ENCODE measurements at places on chromosomes 1 and 21.
A peak's percentile ranks its signal among the peaks of the same experiment; 100 is the strongest.

DNA sequence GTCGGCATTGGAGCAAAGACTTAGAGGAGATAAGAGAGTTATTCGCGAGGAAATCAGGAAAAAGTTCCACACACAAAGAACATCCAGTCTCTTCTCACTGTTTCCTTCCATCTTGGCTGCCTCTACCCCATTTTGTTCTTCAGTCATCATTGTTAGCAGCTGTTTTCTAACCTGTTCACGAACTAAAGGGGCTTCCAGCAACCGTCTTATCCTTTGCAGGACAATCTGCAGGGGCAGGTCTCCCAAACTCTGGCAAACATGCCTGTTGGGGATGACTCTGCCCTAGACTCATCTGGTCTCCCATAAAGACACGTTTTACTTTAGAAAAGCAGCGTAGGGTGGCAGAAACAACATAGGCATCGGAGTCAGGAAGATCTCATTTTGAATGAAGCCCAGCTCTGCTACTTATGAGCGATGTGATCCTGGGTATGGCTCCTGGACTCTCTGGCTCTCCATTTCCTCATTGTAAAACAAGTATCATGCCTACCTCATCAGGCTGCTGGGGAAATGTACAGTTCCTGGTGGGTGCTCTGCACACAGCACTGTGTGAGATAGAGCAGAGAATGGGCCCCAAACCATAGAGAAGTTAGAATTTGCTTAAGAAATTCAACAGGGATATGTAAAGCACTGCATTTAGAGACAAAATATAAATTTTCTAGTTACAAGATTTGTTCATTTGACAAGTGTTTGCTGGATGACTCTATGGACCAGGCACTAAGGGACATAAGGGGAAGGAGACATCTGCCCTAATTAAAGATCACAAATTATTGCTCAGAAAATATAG lies 59.7 kb downstream of the MEF2D start:
- no peak for DNase-seq

GRCh38 chr1:45952072-45952471 lies 148.7 kb downstream of the MAST2 start:
- DNase-seq: no peak

GRCh38 chr1:51926171-51926812 lies 47.8 kb upstream of the NRDC start:
- DNase-seq: peak; percentile 39

- no peak for DNase-seq
Measured at GRCh38 chr1:27536767-27537166, 46.8 kb upstream of the WASF2 start.

DNA sequence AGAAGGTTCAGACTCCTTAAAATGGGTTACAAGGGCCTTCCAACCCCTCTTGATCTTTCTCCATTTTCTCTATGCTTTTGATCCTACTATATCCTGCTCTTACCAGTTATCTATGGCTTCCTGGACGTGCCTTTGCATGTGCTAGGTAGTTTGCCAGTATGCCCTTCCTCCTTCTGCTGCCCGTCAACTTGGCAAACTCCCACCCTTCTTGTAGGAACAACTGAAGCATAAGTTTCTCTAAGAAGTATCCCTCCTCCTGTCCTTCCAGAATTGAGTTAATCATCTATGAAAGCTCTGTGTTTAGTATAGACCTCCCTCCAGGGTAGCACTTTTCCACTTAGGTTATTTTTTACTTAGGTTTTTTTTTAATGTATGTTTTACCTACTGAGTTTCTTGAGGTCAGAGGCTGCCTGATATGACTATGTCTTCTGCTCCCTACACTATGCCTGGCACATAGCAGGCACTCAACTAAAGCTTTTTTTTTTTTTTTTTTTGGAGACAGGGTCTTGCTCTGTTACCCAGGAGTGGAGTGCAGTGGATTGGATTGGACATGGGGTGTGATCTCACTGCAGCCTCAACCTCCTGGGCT lies 10.0 kb upstream of the IGSF3 start:
- no peak for DNase-seq

DNA sequence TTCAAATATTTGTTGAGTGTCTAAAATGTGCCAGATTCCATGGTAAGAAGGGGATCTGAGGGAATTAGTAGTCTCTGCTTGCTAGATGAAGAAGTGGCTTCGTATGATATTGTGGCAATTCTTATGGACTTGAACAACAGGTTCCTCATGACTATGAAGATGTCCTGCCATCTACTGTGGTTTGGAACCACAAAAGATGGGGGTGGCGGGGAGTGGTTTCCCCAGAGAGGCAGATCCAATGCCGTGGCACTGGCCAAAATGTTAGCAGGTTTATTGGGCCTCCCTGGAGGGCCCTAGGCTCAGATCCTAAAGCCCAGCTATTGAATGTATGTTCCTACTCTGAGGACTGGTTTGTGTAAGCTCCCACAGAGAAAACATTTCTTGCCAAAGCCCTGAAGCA lies 120.8 kb downstream of the RGS2 start:
- peak; percentile 6 for DNase-seq

DNA sequence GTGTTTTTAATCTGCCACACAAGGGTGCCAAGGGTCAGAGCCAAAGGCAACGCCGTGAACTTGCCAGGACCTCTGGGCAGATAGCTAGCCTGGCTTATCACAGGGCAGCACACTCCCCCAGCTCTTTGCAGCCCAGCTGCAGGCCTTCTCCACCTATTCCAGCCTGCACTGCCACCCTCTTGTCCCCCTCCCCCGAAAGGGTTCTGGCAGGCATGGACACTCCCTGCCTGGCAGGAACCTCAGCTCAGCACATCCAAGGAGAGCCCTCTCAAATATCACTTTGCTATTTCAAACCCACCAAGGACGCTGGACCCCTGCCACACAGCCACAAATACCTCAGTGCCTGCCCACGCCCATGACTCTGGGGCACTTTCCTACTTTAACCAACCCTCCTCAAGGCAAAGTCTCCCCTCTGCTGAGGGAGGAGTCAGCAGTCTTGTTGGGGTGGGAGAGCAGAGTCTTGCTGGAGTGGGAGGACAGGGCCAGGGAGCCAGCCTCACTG lies 9.1 kb downstream of the SSBP3 start:
- peak; percentile 55 for DNase-seq

DNA sequence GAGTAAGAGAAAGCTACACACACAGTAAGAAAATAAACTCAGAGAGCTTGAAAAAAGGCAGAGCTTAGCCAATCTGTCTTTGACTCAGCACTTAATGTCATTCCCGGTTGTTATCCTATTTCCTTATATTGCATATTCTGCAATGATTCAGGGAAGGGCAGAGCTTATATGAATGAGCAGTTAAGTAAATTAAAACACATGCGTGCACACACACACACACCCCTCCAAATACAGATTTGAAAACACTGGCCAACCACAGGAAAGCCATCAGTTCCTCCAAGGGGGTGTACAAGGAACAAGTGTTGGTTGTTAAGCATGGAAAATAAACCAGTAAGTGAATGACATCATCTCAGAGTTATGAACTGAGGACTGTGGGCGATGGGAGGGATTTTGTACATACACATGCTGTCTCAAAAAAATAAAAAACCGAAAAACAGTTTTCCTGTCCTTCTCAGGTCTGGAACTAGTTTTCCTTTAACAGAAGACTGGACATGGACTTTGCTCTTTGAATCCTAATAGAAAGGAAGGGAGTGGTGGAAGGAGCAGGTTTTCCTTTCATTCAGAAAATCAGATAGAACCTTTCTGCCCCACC lies 1.0 kb downstream of the IQGAP3 start:
- DNase-seq: peak; percentile 52

- DNase-seq: no peak
Measured at GRCh38 chr1:47651311-47652089, 213.7 kb downstream of the FOXD2 start.

DNA sequence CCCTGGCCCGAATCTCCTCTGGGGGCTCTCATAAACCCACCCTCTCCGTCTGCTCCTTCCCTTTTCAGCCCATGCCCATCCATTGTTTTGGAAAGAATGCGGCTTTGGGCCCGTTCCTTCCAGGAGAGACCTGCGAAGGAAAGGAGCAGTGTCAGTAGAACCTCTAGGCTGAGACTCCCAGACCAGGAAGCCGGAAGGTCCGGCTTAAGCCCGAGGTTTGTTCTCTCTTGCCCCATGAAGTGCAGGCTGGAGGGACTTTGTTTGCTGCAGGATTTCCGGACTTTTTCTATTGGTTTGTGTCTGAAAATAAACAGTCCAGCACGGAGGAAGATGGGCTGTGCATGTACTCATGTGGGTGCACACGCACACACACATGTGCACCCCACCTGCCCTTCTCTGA lies 49.8 kb downstream of the ELK4 start:
- no peak for DNase-seq

DNA sequence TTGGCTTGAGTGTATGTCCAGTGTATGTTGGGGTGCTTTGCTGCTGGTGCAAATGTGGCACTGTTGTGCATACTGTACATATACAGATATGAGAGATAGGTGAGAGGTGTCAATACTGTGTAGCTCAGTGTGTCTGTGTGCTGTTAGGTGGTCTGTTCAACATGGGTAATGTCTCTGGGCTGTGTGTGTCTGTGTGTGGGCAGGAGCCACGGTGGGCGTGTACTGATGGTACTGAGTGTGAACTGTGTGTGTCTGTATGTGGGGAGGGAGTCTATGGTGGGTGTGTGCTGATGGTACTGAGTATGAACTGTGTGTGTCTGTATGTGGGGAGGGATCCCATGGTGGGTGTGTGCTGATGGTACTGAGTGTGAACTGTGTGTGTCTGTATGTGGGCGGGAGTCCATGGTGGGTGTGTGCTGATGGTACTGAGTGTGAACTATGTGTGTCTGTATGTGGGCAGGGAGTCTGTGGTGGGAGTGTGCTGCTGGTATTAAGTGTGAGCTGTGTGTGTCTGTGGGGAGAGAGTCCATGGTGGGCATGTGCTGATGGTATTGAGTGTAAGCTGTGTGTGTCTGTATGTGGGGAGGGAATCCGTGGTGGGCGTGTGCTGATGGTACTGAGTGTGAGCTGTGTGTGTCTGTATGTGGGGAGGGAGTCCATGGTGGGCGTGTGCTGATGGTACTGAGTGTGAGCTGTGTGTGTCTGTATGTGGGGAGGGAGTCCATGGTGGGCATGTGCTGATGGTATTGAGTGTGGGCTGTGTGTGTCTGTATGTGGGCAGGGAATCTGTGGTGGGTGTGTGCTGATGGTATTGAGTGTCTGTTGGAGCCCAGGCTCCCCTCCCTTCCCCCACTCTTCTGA lies 32.2 kb upstream of the FOXO6 start:
- DNase-seq: no peak

DNA sequence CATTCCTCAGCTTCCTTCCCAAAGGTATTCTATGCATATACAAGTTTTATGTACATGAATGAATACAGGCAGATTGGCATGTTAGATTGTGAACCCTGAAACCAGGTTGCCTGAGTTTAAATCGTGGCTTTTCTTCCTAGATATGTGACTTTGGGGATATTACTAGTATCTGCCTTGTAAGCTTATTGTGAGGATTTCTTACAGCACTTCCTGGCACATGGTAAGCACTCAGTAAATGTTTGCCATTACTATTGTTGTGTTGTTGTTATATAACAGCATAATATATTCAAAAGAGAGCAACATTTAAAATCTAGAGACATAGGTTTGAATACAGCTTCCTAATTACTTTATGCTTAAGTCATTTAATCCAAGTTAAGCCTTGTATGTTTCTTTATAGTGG lies 45.1 kb downstream of the RAP1A start:
- DNase-seq: peak; percentile 40

GRCh38 chr1:226019572-226019971 lies 20.4 kb upstream of the SDE2 start:
- no peak for DNase-seq

DNA sequence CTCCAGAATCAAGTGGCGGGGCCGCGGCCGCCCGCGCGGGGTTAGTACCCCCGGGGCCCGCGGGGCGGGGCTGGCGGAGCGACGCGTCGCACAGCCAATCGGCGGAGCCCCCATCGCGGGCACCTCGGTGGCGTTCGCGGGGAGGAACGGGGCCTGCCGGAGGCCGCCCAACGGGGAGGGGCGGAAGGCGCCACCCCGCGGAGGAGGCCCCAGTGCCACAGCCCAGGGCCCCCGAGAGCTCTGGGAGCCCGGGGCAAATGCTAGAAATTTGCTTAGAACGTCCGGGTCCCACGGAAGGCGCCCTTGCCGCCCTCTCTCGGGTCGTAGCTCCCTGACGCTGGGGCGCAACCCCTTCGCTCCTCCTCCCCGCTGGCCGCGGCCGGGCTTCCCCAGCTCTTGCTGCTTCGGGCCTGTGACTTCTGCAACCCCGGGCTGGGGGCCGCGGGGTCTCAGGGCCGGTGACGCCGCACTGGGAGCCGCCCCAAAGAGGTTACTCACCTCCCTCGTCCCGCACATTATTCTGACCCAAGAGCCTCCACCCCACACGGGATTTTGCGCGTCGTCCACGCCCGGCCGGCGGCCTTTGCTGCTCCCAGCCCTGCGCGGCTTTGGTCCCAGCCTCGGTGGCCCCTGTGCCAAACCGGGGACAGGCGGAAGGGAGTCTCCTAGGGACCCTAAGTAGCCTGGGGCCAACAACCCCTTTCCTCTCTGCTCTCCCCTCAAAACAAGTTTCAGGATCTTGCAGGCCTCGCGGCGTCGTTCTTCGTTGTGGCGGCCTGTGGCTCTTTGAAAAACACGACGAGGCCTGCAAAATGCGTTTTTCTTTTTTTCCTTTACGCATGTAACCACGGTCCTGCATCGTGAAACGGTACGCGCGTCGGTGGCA lies at the start of gene RUNX3:
Gene RUNX3 (minus strand): TSS at position 17 of the 886 bp plus-strand sequence. CDS start 408 bp downstream, outside the sequence.
- no peak for DNase-seq

GRCh38 chr1:212684076-212684475 lies 15.6 kb downstream of the BATF3 start:
- no peak for DNase-seq

DNA sequence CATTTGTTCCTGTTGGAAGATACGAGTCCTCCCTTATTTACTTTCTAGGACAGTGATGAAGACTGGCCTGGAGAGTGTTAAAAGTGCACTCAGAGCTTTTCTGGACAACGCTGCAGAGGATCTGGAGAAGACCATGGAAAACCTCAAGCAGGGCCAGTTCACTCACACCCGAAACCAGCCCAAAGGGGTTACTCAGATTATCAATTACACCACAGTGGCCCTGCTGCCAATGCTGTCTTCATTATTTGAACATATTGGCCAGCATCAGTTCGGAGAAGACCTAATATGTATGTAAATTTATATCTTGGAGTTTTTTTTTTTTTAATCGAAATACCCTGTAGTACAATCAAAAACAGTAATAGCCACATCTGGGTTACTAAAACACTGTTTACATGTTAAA lies 190.5 kb downstream of the ZP4 start:
- no peak for DNase-seq

DNA sequence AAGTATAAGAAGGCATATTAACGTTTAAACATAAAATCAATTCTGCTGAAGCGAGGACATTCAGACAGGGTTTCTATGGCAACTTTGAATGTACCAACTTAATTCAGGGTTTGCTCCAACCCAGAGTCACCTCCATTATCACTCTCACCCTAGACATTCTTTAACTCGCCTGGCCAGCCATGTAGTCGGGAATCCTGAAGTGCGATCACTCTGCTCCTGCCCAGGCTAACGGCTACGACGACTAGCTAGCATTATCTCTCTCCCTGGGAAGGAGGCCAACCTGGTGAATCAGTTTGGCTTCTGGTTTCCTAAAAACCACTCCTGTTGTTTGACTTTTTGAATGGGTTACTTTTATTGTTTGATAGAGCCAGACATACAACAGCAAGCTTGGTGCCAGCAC lies 38.9 kb upstream of the ZBTB18 start:
- no peak for DNase-seq
